ENCODE measurements at places on chromosomes 3 and 15.

DNA sequence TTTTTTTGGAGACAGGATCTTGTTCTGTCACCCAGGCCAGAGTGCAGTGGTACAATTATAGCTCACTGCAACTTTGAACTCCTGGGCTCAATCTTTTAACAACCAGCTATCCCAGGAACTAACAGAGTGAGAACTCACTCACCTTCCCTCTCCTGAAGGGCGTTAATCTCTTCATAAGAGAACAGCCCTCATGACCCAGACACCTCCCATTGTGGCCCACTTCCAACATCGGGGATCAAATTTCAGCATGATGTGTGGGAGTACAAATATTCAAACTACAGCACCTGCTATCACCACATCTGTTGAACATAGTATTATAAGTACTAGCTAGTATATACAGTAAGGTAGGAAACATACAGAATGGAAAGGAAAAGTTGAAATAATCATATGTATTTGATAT, 132.5 kb downstream of the DOCK3 start:
- no peak for DNase-seq

DNA sequence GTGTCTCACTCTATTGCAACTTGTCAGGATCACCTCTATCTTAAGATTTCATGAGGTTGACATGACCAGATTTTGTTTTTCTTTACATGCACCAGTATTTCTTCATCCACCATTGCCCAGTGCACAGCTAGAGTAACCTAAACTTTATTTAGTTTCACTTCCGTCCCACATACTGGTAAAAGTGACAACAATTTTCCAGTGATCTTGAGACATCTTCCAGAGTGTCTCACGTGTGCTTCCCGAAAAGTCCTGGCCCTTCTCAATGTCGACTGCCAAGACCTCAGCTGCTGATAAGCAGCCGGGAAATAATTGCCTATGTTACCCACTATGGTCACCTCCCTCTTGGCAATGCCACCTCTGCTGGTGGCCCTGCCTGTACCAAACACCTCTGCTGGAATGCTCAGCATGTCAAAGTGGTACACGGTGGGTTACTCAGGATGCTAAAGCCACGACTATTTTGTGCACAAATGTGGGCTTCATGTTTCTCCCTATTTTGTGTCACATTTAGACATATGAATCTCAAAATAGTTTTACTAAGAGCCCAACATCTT, 379.7 kb upstream of the TGFBR2 start:
- no peak for DNase-seq

- DNase-seq: no peak
Observed at GRCh38 chr15:69958496-69959084, 139.1 kb downstream of the TLE3 start.

DNA sequence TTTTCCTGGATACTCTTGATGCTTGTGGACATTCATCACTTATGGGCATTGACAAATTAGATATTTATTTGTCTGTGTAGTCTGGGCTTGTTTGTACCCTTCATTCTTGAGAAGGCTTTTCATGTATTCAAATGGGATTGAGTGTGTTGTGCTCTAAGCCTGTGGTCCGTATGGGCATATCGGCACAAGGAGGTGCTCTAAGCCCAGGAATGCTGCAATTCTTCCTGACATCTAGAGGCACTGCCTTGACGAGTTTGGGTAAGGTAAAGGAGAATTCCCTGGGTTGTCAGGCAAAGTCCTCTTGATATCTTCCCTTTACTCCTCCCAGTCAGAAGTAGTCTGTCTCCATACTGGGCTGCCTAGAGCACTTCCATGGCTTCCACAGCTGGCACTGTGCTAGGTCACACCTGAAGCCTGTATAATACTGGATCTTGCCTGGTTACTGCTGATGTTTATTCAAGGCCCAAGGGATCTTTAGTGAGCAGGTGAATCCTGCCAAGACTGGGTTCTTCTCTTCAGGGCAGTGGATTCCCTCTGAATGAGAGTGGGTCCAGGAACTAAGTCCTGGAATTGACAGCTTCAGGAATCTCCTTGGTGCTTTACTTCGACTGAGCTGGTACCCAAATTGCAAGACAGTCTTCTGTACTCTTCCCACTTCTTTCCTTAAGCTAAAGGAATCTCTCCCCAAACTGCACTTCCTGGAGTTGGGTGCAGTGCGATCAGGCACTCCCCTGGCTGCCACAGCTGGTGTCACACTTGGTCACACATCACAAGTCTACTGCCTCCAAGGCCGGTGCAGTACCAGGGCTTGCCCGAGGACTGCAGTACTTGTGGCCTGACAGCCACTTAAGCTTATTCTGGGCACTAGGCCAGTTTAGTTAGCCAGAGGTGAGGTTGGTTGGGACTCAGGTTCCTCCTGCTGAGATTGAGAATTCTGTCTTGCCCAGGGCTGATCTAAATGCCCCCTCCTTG, 46.0 kb downstream of the GALK2 start:
- no peak for DNase-seq

GRCh38 chr3:101809178-101810021, 30.4 kb downstream of the NXPE3 start:
- no peak for DNase-seq

DNA sequence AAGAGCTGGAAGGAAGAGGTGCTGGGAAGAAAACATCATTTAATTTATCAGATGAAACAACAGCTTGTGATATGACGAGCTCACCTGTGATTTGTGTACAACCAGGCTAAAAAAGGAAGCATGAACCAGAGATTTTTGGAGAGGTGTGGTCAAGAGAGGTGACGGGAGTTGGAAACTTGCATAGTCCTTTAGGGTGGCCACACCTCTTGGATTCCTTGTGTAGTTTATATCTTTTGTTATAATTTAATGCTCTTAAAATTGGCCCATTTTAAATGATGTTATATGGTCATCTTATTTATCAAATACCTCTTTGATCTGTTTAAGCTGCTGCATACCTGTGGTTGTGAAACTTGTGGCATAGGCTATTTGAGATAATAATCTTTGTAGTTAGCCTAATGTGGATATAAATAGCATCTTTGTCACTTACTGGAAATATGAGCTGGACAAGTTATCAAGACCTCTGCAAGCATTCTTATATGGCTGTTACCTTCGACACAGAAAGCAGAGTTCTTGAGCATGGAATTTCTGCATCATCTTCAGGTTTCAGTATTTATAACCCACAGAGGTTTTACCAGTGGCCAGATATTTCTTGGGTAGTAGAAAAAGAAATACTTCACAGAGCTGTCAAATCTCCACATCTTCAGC, 49.1 kb downstream of the IL1RAP start:
- DNase-seq: peak; percentile 49

GRCh38 chr15:38212729-38213351, 39.8 kb upstream of the SPRED1 start:
- DNase-seq: no peak
